ENCODE measurements at places on chromosomes 3 and 15.
A peak's percentile ranks its signal among the peaks of the same experiment; 100 is the strongest.

DNA sequence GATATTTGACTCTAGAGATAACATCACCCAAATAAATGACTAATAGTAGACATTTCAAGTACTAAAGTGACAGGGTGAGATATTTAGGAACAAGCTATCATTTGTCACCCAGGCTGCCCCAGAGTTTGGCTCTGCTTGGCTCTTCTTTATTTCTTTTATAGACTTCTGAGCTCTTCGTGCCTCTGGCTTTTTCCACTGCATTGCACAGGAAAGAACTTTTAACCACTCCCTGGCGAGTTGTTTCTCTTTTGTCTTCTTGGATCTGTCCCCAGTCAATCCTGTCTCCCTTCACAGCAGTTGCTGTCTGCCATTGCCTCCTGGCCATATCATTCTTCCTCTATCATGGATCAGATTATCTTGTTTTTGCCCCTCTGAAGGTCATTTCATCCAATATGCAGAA lies 339.2 kb upstream of the DCBLD2 start:
- no peak for DNase-seq

DNA sequence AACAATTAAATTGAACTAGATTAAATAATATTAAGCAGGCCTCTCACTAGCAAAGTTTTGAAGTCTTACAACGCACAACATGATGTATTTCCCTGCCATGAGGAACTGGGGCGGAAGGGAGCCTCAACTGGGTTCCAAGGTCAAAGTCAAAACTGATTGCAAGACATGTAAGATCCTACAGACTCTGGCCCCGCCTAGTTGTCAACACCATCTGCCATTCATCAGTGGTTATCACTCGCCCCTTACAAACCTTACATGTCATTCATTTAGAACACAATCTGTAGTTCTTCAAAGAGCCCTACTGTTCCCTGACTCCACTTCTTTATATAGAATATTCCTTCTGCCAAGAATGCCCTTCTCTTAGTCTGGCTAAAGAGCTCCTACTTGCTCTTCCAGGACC lies 10.0 kb downstream of the ATP13A3 start:
- no peak for DNase-seq

DNA sequence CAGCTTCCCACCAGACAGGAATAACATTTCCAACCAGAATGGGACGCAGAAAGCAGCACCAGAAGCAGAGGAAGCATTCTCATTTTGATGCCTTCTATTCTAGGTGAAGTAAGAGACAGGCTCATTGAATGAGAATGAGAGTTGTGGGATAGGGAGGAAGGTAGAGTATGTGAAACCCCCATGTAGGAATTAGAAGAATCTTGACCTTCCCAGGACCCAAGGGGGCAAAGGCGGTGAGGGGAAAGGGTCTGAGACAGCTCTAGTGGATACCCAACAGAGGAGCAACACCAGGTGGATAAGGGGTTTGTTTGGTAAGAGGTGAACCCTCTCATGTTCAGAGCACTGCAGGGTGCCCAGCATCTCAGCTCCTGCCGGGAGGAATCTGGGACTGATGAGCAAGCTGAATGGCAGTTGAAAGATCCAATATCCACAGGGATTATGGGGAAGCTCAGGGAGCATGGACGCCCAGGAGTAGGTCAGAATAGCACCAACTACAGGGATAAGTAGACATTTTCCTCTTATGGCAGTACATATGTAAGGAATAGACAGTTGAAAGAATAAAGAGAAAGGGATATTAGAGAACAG lies 77.0 kb downstream of the PLCL2 start:
- no peak for DNase-seq

DNA sequence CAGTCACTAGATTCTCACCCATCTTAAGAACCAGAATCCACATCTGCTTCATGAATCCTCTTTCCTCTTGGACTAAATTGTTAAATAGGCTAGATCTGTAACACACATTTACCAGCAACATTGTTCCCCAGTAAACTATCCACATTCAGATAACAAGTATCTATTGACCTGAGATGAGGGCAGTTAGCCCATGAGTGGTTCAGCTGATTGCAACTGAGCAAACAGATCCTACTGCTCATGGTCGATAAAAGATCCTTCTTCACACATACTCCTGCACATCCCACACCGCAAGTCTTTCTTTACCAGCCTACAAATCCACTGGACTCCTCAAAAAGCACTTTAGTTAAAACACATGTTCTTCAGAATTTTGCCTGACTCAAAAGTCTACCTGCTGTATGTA lies 59.2 kb downstream of the UACA start:
- peak; percentile 21 for DNase-seq

GRCh38 chr3:4633078-4634004 lies 140.2 kb downstream of the ITPR1 start:
- peak; percentile 25 for DNase-seq

GRCh38 chr3:50655009-50655830 lies 19.5 kb upstream of the DOCK3 start:
- no peak for DNase-seq

DNA sequence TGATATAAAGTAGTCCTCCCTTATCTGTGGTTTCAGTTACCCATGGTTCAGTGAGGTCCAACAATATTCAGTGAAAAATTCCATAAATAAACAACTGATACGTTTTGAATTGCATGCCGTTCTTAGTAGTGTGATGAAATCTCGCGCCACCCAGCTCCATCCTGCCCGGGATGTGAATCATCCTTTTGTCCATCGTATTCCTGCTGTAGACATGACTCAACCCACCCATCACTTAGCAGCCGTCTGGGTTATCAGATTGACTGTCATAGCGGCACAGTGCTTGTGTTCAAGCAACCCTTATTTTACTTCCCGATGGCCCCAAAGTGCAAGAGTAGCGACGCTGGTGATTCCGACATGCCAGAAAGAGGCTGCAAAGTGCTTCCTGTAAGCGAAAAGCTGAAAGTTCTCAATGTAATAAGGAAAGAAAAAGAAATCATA lies 48.0 kb upstream of the MEX3B start:
- DNase-seq: no peak

DNA sequence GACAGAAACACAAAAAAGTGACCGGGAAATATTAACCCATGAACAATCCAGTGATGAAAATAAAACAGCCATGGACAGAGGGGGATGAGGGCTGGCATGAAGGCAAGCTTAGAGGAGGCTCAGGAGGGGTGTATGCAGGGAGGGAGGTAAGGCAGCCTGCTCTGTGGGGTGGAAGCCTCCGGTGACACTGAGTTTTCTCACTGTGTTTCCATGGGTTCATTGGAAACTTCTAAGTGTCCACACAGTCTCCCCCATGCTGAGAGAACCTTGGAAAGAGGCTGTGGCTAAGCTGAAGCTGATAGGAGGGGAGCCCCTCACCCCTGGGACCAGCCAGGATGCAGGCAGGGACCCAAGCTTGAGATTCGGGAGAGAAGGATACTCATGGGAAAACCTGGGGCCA lies 6.8 kb upstream of the SKOR1 start:
- DNase-seq: no peak

GRCh38 chr3:87136066-87136596 lies 91.0 kb upstream of the CHMP2B start:
- DNase-seq: no peak

- DNase-seq: no peak
Measured at GRCh38 chr3:102909904-102910303, 475.1 kb downstream of the ZPLD1 start.

DNA sequence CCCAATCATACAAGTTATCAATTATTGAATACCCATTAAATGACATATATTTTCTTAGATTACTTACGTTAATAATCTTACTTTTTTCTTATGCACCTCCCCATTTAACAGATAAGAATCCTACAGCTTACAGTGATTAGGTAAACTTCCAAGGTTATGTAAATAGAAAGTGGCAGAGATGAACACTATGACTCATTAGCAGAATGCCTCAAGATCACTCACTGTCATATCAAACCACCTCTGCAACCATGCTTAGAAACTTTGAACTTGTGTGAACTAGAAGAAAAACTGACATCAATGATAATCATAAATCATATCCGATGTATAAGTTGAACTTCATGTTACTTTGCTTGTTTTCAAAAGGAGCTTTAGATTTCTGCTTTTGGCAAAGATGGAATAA lies 911.6 kb upstream of the ARPP21 start:
- no peak for DNase-seq

DNA sequence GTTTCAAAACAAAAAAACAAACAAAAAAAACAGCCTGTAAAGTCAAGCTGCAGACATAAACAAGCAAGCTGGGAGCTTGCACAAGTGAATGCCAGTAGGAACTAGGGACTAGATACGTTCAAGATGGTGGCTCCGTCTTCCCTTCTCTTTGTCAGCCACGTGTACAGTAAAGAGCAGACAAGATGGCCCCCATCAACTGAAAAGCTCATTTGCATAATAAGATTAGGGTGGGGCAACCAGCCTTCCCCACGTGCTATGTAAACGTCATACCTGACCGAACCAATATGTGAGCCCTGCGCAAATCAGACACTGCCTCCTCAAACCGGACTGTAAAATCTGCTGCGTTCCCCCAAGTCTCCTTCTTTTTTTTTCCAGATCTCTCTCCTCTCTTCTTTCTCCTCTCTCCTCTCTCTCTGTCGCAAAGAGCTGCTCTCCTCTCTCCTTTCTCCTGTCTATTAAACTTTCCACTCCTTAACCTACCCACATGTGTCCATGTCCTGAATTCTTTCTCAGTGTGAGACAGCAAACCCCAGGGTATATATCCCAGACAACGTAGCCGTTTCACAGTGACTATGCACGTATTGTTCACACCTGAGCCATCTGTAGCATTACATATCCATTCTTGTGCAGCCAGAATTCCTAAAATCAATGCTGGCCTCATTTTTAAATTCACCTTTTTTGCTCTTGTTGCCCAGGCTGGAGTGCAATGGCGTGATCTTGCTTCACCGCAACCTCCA lies 31.2 kb upstream of the FXR1 start:
- no peak for DNase-seq

DNA sequence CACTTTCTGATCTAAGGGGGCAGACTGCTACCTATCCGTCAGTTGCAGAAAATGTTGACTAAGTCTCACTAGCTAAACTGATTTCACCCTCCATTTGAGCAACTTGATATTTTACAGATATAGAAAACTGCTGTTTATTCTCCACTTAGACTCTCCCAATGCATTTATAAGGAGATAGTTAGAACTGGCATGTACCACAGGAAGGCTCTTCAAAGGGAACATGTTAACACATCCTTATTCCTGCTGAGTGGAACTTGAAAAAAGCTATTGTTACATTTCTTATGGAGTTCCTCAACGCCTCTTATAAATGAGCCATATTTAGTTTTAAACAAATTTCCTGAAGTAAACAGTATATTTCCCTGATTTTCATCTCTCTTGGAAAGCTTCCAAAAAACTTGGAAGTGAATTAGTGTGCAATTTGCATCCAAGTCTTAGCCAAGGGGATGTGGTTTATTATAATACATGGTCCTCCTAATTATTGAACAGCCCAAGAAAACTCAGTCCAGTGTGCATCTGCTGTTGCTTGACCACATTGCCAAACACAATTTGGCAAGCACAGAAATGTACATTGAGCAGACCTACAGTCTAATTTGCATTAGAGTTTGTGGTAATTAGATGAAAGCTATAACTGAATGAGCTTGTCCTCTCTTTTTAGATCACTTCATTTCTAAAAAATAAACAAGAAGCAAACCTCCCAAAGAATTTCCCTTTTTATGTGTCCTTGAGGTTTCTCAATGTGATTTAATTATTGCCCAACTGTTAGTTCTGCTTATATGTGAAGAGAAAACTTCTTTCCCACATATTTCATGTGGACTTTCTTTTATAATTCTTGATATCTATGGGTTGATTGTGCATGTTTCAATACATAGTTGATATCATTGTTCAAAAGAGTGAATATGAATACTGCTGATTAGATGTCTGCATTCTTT lies 72.6 kb upstream of the DPH6 start:
- DNase-seq: no peak

GRCh38 chr3:2303566-2303965 lies 204.9 kb downstream of the CNTN4 start:
- no peak for DNase-seq

DNA sequence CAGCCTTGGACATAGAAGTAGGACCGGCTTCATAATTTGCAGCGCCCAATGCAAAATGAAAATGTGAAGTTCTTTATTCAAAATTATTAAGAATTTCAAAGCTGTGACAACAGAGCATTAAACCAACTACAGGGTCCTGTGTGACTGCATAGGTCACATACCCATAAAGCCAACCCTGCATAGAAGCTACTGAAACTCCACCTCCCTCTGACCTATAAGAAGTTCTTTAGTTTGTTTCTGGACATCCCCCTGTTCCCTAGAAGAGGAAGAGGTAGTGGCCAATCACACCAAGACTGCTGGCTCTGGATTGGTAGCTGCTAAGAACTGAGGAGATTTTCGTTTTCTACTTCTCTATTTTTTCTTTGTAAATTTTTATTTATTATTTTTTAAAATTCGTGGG lies 9.0 kb upstream of the SELENOT start:
- DNase-seq: no peak

DNA sequence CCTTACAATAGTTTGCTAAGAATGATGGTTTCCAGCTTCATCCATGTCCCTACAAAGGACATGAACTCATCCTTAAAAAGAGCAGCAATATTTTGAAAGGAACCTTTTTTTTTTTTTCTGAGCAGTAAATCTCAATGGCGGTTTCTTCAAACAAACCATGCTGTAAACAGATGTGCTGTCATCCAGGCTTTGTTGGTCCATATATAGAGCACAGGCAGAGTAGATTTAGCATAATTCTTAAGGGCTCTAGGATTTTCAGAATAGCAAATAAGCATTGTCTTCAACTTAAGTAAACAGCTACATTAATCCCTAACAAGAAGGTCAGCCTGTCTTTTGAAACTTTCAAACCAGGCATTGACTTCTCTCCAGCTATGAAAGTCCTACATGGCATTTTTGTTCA lies 334.2 kb downstream of the SLC9A9 start:
- no peak for DNase-seq

- DNase-seq: no peak
Measured at GRCh38 chr3:186849374-186849975, 7.0 kb downstream of the ADIPOQ start.

GRCh38 chr3:38608086-38608775 lies 41.3 kb downstream of the SCN5A start:
- no peak for DNase-seq

DNA sequence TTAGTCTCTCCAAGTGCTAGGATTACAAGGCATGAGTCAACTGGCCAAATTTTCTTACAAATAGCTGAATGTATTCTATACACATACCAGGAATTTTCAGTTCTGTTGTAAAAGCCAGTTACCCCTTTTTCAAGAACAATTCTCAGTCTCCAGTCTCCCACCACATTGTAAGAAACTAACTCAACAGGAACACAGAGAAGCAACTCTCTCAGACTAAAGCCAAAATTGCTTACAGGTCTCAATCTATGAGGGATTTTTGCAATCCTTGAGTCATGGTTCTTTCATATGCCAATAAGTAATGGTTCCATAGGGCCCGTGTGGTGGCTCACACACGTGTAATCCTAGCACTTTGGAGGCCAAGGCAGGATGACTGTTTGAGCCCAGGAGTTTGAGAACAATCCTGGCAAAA lies 8.5 kb downstream of the IP6K2 start:
- DNase-seq: no peak

DNA sequence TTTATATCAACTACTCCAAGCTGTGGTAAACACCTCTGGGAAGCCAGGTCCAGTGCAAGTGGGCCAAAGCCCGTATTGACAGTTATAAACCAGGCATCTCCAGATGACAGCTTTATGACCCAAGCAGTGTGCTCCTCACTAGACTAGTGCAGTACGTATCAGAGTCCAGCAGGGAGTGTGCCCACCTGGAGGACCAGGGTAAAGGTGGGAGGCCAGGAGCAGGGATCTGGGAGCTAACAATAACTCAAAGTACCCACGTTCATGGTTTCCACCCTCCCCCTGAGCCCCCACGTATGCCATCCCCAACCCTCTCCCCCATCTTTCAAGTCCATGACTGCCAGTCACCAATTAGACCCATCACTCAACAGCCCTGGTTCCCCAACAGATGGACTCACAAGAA lies 27.0 kb upstream of the ALDH1A3 start:
- DNase-seq: no peak

GRCh38 chr3:108125550-108126071 lies 34.8 kb upstream of the CD47 start:
- peak; percentile 66 for DNase-seq

All from NCI-H187 treated with DMSO at 0.1 percent for 48 hours (cell line).